ENCODE measurements at places on chromosomes 16 and 17.

DNA sequence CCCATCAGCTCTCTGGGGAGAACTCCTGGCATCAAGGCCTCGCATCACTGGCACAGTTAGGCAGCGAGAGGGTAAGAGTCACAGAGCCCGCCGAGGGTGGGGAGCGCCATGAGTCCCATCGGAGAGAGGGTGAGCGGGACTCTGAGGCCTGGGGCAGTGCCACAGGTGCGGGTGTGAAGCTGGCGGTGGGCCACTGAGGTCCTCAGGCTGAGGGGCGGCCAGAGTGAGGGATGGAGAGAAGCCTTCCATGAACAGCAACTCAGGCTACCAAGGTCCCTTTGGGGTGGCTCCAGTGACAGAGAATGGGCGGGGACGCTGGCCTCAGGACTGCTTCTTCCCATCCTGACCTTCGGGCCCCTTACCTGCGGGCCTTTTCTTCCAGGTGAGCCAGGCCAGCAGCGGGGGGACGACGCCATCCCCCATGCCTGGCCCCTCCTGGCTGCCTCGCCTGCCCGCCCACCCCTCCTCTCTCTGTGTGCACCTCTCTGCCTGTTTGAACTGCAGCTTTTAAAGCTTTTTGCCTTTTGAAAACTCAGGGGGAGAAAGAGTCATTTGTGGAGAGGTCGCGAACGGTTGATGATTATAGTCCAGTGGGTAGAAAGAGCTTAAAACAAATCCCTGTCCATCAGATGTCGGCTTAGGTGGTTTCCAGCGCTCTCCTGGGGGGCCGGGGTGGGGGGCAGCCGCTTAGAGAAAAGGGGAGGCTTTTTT is 149.3 kb upstream of the GSE1 start:
- DNase-seq = no peak

GRCh38 chr16:72740347-72740746 is 307.6 kb downstream of the ZFHX3 start:
- no peak for DNase-seq

GRCh38 chr16:79839466-79840341 is 239.2 kb upstream of the MAF start:
- no peak for DNase-seq

- no peak for DNase-seq
Observed at GRCh38 chr16:84813141-84813934, 6.4 kb upstream of the CRISPLD2 start.

GRCh38 chr17:56597495-56597990 is 4.0 kb downstream of the NOG start:
- DNase-seq = no peak
